ENCODE measurements at places on chromosomes 3 and 15.

GRCh38 chr3:65672061-65672460 lies 366.7 kb downstream of the MAGI1 start:
- DNase-seq, result no peak

GRCh38 chr3:133673746-133674145 lies 12.0 kb upstream of the TOPBP1 start:
- DNase-seq, result no peak

GRCh38 chr3:31495971-31496665 lies 36.6 kb upstream of the STT3B start:
- no peak for DNase-seq

- no peak for DNase-seq
These were observed 563.4 kb downstream of the ROBO1 start for GRCh38 chr3:79204351-79204750.

DNA sequence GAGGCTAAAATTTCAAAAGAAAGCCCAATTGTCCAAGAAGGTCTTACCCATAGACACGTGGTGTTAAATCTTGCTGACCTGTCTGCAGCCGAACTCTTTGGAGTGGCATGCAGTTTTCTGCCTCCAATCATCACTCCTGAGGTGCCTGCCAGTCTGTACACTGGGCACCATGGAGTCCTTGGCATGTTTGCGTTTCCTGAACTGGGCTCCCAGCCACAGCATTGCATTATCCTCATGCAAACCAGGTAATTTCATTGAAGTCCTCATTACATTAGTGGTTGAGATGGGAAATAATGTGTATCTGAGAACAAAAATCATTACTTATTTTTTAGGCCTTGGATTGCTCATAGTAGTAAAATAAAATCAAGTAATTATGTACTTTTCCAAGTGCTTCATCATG lies 152.3 kb downstream of the AKAP13 start:
- DNase-seq, result no peak
